Stimulated activated CD8-positive, alpha-beta memory T cell treated with anti-CD3 and anti-CD28 coated beads, Interleukin-15, amount 100 ng/mL, for 48 hours (primary cell): ENCODE measurements at places on chromosomes 16 and 17.

DNA sequence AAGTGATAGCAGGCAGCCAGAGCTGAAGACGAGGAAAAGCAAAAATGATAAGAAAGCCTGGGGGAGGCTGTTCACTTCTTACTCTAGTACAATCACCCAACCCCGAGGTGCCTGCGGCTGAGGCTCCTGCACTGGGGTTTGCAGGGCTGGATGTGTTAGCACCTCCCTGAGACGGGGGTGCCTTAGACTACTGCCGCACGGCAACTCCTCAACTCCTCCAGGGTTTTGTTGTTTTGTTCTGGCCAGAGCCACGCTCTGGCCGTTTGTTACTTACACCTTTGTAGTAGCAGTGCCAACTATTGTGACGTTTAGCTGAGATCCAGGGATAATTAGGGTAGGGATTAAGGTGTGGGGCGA lies 51.5 kb downstream of the LDHD start:
- DNase-seq, result peak; percentile 21

- DNase-seq, result no peak
Measured at GRCh38 chr16:26988186-26988585, 78.5 kb upstream of the C16orf82 start.

GRCh38 chr17:21304091-21304490 lies 19.6 kb downstream of the MAP2K3 start:
- no peak for DNase-seq

- DNase-seq, result no peak
Measured at GRCh38 chr17:31397256-31397939, 5.9 kb downstream of the RAB11FIP4 start.

GRCh38 chr17:78737332-78737731 lies 44.7 kb downstream of the CYTH1 start:
- DNase-seq, result no peak

- no peak for DNase-seq
Measured at GRCh38 chr17:66724581-66725341, 110.2 kb upstream of the CACNG5 start.

DNA sequence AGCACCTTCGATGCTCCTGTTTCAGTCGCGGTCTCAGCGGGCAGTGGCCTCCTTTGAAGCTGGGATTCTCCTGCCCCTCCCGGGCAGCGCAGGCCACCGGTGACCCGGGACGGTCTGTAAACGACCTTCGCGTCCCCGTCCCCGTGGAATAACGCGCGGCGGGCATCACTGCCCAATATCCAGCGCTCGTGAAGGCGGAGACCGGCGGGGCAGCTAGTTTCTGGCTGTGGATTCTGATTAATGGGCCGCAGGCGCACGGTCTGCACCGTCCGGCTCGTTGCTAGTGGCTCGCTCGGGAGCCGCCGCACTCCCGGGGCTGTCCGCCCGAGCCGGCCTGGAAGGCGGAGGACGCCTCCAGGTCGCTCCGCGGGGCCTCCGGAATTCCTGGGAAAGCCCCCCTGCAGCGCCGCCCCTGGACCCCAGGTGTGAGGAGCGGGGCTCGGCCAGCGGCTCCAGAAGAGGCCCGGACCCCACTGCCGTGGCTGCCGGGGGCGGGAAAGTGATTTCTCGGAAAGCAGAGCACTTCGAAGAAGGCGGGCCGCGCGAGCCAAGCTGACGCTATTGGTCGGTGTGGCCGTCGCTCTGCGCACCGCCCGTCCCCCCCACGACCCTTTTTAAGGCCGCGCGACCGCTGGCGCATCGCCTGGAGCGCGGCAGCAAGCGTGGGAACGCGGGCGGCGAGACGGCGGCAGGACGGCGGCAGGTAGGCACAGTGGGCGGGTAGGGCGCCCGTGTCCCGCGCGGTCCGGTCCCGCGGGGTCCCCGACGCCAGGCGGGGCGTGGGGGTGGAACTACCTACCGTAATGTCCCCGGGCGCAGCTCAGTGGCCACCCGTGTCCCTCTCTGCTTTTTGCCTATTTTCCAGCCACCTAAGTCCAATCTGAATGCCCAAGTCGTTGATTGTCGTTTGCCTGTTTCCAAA lies at the start of gene IRF8:
TSS of gene IRF8 (plus strand) at position 642 of the 922 bp plus-strand sequence. CDS start 3,854 bp downstream, outside the sequence.
- peak; percentile 78 for DNase-seq

DNA sequence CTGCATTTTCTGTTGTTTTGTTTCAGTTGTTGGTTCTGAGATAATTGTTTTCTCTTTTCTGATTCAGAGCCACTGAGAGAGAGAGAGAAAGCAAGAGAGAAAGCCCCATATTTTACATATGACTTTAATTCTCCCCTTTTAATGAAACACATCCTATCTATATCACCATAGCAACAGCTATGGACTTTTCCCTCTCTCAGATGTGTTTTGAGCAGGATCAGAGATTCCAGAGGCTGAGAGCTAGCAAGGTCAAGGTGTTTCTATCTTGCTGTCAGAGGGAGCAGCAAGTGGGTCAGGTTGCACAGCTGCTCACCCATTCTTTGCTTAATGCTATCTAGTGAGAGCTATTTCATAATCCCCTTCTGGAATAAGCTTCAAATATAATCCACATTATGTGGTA lies 415.9 kb downstream of the CA10 start:
- no peak for DNase-seq

GRCh38 chr17:74642995-74643394 lies 19.5 kb upstream of the CD300E start:
- no peak for DNase-seq

DNA sequence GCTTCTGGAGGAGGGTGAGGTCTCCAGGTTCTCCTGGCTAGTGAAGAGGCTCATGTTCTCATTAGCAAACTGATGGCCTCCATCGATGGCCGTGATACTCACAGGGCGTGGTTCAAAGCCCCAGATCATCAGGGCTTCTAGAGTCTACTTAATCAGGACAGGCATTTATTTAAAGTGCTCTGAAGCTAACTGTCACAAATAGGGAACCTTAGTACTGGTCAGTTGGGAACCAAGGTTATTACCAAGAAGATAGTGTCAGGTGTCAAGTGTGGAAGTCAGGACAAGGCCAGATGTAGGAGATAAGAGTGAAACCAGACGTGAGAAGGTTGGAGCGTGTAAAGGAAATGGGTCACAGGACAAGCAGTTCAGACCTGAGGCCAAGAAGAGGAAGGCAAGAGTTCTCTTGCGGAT lies 56.9 kb downstream of the PIGL start:
- no peak for DNase-seq

DNA sequence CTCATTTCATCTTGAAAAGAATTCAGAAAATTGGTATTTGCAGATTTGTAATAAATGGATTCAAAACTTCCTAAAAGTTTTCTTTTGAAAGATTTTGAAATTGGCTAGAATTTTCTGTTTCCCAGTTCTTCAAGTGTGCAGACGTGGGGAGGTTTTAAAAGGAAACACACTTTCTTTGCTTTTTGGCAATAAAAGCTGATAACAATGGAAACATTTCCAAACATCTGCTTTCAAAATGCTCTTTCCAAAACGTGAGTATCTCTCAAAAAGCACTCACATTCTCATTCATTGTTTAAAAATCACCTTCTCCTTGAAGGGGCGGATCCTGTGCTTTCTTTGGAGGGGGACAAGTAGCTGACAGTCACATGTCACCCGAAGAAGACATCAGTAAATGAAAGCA lies 8.6 kb upstream of the GSG1L start:
- DNase-seq, result no peak

- DNase-seq, result peak; percentile 28
Measured at GRCh38 chr16:9077091-9077809, 14.2 kb upstream of the HAPSTR1 start.

DNA sequence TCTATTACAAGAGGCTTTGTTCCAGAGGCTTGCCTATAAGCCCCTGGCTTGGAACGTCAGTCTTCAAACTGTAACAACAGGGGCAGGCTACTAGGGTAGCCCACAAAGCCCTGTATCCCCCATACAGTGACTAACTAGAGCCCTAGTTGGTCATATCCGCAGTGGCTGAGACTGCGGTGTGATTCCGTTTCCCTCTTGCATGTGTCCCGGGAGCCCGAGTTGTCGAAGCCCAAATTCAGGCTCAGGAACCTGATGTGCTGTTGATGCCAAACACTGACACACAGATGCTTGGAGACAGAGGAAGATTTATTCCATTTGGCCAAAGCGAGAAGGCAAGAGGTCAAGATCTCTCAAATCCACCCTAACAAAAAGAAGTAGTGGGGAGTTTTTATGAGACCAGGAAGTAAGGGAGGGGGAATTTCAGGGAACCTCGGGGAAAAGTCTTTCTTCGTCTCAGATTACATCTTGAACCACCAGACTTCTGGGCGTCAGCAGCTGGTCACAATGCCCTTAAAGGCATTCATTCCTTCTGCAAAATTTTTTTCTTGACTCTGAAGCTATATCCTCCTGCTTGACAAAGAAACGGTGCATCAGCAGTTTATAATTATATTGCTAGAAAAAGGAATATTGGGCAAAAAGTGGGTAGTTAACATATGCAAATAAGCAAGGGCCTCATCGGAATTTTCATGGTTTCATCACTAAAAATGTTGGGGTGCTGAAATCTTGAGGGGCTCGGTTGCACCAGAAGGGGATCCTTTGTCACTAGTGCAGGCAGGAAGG lies 879 bp downstream of the SLFN5 start:
- DNase-seq, result peak; percentile 57

- no peak for DNase-seq
Measured at GRCh38 chr17:51251010-51251409, 8.8 kb downstream of the MBTD1 start.

DNA sequence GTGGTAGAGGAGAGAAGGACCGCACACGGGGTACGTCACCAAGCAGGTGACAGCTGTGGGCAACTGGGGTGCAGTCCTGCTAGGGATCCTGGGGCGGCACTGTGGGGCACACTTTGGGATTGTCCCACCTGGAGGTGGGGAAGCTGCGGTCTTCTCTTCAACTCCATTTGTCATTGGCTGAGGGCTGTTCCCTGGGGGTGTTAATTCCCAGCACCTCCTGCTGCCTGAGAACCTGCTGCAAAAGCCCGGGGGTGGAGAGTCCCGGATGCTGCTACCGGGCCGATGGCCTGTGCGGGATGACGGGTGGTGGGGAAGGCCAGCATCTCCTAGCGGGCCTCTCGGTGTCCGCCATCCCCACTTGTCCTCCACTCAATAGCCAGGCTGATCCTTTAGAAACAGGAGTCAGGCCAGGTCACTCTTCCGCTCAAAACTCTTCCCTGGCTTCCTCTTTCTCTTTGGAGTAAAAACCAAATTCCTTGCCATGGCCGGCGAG lies 100.2 kb downstream of the CYLD start:
- no peak for DNase-seq

GRCh38 chr16:67278773-67279295 lies 498 bp upstream of the PLEKHG4 start:
- no peak for DNase-seq

GRCh38 chr17:44522883-44523671 lies 19.9 kb upstream of the GPATCH8 start:
- DNase-seq, result peak; percentile 54

- no peak for DNase-seq
Measured at GRCh38 chr16:72033437-72033836, 20.9 kb upstream of the HP start.

- no peak for DNase-seq
Measured at GRCh38 chr16:81399909-81400308, 44.7 kb upstream of the CMIP start.

DNA sequence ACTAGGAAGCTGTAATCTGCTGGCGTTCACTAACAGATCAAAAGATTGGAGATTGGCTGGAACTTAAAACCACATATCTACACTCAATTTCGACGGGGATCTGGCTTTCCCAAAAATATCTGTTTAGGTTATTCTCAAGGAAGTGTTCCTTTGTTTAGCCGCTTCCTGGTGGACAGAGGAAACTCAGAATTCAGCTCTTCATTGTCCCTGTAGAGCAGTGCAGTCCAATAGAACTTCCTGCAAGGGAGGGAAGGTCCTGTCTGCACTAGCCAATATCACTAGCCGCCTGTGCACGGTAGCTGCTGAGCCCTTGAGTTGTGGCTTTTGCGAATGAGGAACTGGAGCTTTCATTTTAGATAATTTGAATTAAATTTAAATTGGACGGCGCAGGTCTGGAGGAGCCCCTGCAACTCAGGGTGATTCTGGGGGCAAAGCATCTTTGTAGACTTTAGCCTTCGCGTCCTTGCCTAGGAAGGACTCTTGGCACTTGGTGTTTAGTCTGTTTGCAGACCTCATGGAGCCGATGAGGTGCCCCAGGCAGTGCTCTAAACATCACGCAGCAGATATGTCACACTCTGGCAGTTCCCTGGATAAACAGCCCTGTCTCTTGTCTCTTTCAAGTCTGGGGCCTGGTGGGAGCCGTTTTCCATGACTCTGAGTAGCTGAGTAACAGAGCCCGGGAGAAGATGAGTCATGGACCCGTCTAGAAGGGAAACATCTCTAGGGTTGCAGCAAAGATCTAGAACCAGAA lies 122.2 kb downstream of the CCDC182 start:
- DNase-seq, result no peak

DNA sequence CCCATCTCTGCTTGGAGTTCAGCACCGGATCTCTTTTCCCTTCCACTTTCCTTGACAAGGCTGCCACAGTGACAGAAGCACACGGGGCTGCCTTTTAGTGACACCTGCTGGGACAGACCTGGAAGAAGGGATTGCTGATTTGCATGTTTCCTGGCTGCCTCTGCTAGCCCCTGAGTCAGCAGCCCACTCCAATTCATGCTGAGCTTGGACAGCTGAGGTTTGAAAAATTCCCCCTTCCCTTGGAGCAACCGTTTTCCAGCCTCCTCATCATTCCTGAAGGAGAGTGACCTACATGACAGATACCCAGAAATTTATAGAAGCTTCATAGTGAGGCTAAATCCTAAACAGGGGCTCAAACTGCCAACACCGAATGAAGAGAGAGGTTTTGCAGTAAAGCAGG lies 18.8 kb upstream of the RBL2 start:
- no peak for DNase-seq

DNA sequence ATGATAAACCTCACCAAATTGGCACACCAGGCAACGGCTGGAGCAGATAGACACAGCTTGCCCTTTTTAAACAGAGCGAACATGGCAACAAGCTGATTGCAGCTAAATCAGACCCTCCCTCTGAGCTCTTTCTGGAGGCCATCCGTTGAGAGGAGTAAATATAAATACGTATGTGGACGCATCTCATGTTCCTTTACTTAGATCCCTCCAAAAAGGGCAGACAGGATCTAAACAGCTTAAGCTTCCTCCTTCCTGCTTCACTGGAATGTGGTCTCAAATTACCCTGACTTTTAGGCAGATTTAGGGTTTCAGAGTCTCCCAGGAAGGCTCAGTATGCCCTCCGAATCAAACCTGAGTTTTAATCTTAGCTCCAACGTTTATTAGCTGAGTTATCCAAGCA lies 204.7 kb upstream of the GOT2 start:
- DNase-seq, result no peak

GRCh38 chr17:82449131-82449882 lies 1.2 kb downstream of the CYBC1 start:
- DNase-seq, result peak; percentile 64
